T-helper 17 cell (primary cell): ENCODE measurements at places on chromosomes 1 and 21. TPM values are rescaled to one million over a fixed set of nuclear protein-coding genes. Genes with fewer than 3 reads are reported as not detected.

The GABRD gene
- total RNA-seq, result 0.17 TPM

The HPCA gene
- total RNA-seq, result not detected

- peak; percentile 34 for DNase-seq
These were observed 32.7 kb upstream of the WASF2 start for GRCh38 chr1:27522432-27523336.

DNA sequence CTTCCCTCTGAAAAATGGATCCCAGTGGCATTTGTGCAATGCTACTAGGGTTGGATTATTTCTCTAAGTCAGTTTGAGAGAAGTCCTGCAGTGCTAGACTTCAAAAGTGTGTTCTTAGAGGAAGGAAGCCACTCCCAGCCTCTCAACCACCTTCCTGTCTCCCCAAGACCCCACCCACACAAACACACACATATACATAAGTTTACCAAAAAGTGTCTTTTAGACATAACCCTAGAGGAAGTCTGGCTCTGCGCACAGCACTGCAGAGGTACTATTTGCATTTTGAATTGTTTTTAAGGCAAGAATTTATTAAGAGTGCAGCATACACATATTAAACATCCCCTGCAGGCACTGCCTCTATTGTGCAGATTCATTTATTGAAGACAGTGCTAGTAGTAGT, 127.3 kb downstream of the HHIPL2 start:
- DNase-seq, result no peak

DNA sequence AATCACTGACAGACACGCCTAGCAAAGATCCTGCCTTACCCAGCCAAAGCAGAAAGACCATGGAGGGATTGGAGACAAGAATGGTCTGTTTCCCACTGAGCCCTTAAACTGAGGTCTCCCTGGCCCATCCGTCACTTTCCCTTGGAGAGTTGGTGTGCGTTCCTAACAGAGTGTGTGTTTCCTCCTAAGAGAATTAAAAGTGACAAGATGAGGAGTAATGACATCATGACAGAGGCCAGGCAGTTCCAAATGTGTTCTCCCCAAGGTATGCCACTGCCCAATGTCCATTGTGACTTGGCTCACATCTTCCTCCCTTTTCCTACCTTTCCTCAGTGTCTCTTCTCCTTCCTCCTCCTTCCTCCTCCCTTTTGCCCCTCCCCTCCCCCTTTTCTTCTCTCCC, 295.7 kb downstream of the SIPA1L2 start:
- DNase-seq, result no peak

The CHD5 gene
- total RNA-seq, result 0.63 TPM

The KLHL12 gene
- total RNA-seq, result 16.7 TPM

GRCh38 chr1:69836971-69837636, 269.4 kb downstream of the LRRC7 start:
- no peak for DNase-seq

DNA sequence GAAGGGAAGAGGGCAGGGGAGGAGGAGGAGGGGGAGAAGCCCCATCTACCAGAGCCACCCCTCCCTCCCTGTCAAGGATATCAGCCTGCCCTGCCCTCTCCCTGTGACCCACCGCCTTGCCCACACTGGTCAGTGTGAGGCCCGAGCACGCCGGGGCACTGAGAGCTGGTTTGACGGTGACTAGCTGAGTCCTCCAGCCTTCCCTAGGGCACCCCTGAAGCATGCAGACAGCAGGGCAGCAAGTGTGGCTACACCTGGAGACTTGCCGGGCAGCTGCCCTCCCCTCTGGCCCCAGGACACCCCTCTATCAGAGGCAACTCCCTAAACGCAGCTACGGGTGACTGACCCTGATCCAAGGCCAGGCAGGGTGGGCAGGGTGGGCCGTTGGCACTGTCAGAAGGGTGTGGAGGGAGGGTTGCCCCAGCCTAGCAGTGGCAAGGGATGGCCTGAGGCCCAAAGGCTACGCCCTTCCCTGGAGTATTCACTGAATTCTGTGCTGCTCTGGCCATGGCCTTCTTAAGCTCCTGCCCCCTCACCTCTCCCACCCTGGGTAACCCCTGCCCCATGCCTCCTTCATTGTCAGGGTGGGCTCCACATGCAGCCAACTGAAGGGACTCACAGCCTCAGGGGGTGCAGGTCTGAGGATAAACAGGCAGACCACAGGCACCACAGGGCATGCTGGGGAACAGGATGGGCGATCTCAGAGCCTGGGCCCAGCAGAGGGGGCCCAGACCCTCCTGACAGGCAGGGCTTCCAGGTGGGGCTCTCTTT, 19.6 kb downstream of the WNT9A start:
- no peak for DNase-seq

The FNDC10 gene
- 3.3 TPM for total RNA-seq

DNA sequence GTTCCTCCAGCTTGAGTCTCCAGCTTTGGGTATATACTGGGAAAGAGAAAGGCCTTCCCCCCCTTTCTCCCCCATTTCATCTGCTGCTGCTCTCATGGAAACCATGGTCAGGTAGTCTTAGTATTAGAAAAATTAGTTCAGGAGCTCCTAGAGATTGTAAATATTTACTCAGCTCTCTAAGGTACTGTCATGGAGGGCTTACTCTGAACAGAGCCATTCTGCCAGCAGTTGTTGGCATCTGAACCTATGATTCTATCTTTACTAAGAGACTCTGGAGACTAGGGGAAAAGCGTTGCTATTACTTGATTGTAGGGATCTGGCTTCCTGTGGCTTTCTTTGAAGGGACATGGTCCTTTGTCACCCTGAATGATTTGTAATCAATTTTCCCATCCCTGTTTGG, 6.1 kb downstream of the INTS3 start:
- no peak for DNase-seq

DNA sequence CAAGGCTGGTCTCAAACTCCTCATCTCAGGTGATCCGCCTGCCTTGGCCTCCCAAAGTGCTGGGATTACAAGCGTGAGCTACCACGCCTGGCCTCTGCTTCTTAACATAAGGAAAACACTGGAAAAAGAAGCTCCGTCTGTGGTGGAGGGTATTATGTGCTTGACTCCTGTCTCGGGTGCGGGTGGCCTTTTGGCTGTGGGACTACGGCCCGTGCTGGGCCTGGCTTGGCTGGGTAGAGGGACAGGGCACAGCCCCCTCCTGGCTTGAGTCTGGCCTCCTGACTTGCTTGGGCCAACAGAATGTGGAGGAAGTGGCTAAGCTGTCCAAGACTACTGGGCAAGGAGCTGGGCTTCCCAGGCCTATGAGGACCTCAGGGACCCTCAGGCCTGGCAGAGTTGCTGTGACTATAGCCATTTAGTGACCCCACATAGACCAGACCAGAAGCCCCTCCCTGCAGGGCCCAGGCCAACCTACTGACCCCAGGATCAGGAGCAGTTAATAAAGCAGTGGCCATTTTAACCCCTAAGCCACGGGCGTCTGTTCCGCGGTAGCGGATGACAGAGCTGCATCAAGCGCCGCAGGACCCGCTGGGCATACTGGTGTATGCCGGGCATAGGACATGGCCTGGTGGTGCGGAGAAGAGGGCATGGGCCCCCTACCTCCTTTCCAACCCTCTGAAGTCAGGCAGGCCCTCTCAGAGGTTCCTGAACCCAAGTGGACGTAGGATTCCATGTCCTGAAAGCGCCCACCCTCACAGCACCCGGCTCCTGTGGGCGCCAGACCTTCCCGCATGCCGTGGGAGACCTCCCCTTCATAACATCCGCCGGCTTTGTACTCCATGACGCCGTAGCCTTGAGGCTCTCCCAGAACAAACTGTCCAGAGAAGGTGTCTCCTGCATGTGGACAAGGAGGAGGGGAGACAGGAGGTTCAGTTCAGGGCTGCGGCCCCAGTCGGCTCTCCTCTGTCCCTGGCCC, 4.4 kb downstream of the MORN1 start:
- DNase-seq, result no peak

DNA sequence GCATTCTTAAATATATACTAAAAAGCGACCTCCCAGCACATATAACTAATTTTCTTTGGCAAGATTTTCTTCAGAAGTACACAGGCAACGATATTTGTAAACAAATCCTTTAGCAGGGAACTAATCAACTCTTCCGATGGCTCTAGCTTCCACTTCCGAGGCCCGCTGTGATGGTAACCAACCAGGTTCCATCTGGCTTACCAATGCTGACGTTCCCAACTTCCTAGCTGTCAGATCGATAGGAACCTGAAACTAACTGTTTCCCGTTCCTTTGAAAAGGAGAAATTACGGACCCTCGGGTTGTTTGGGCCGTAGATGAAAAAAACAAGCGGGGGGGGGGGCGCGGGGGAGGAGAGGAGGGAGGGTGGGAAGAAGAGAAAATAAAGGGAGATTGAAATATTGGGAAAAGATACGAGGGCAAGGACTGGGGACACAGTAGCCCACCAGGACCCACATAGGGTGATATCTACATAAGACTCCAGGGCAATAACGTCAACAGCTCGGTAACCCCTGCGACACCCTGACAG, 513 bp downstream of the GTF2B start:
- DNase-seq, result no peak

DNA sequence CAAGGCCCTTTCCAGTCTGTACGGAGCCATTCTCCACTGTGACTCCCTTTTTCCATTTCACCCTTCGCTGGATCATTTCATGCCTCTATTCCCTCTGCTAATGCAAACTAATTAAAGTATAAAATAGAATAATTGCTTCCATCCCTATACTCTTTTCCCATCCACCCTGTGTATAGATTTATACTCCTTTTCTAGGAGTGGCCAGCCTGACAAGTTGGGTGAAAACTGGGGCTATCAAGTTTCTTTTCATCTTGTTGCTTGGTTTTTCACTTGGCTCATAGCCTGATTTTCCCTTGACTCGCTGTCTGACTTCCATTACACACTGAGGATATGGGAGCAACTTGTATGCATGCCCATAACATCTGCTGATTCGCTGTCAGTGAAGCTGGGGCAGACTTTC, 107.0 kb downstream of the PLXNA2 start:
- no peak for DNase-seq

GRCh38 chr1:89102021-89102420, 23.9 kb downstream of the GBP2 start:
- DNase-seq, result no peak

DNA sequence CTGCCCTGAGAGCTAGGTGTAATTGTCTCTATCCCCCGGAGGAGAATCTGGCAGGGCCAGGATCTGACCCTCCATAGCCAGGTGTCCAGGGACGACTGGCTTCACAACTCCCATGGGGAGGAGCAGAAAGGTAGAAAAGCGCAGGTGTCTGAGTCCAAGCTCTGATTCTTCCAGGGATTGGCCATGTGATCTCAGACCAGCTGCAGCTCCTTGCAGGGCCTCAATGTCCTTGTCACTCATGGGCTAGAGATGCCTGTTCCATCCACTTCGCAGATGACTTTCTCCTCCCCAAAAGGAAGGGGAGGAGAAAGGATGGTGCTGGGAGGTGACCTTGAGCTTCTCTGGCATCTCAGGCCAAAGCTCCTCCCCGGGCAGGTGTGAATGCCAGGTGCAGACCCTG, 22.7 kb downstream of the HSPG2 start:
- no peak for DNase-seq

DNA sequence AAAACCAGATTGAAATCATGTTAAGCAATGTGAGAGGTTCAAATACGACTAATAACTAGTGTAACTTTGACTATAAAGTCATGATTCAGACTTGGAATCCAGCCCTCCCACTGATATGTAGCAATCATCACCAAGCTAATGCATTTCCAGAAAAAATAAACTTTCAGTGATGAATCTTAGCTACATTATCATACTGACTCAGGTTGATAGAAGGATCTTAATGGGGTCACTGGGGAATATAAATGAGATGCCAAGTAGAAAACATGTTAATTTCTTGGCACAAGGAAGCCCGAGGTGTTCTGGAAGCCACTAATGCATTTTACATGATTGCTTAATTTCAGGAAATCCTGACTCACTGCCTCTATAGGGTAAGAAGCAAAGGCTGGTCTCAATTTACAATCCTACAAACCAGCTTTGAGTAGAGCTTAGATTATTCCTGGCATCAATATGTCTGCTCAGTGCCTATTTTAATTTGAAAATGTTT, 67.7 kb downstream of the SELENOF start:
- no peak for DNase-seq

DNA sequence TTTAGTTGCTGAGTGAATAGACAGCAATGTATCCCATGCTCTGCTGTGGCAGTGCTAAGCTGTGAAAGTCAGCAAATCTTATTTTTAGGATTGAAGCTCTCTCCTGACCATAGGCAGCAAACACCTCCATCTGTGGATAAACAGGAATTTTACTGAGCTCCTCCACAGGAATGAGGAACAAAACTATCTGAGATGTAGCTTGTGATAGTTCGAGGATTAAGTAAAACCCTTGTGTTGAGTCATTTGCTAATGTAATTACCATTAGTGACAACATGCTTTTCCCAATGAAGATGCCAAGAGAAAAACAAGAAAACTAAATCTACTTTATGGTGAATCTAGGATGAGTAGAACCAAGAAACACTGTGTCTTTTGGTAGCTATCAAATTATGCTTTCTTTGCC, 122.7 kb downstream of the CLEC20A start:
- DNase-seq, result no peak

DNA sequence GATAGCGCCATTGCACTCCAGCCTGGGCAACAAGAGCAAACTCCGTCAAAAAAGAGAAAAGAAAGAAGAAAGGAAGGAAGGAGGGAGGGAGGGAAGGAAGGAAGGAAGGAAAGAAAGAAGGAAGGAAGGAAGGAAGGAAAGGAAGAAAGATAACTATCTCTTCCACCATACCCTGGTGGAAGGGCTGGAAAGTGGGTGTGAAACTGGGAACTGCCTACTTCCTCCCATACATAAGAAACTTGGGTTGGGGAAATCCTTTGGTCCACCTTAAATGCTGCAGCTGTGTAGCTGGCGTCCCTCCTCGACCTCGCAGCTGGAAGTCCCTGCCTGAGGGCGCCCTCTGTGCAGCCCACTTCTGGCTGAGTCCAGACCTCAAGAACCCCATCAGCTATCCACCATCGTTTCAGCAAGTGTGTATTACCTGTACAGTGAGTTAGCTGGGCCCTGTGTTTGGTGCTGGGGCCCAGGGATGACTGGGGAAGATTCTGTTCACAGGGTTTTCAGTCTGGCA, 4.6 kb upstream of the FAM167B start:
- no peak for DNase-seq

The GJB3 gene
- not detected for total RNA-seq

DNA sequence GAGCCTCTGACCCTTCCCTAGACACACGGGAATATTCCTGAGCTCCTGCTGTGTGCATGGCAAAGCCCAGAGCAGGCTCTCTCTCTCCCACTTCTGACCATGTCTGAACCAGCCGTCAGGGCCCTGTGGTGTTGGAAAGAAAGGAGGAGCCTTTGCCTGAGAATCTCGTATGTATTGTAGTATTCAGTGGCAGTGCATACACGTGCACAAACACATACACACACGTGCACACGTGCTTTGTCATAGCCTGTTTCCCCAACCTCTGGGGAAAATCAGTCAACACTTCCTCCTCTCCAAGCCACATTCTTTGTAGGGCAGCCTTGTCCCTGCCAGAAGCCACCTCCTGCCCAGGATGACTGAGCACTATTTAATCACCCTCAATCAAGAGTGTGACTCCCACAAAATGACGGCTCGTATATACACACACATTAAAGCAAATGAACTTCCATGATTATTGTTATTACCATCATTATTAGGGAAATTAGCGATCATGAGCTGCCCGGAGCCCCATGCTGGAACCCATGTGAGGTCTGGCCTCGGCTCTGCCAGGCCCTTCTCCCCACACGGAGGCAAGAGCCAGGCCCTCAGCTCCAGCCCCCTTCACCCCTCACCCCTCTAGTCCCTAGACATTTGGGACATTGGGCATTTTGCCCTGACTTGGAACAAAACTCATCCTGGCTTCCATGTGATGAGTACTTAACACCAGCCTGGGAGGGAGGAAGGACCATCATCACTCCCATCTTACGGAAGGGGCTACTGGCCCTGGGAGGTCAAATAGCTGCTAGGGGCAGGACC, 331.9 kb downstream of the NPHP4 start:
- DNase-seq, result no peak

- no peak for DNase-seq
These were observed 29.0 kb downstream of the NEK7 start for GRCh38 chr1:198185759-198186158.

The KRTAP12-3 gene
- total RNA-seq, result not detected
